ENCODE measurements at places on chromosomes 7 and 10.

DNA sequence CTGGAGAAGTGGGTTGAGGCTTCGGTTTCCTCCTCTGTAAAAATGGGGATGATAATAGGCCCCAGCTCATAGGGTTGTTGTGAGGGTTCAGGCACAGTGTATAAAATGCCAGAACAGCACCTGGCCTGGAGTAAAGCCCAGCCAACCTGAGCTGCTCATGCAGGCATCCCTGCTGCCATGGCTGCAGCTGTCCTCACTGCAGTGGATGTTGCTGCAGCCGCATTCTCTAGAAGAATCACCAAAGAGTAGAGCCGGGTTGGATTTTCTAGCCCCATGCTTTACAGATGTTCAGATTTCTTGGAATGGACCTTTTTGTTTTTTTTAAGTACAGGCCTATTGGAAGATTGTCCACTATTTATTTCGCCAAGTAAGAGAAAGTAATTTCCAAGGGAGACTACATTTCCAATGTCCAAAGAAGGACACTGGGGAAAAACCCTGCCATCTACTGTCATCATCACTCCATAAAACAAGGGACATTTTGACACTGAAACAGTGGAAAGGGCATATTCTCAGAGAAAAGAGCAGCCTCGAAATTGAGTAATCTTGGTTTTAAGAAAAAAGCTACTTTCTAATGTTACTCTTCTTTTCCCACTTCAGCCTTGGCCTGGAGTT, 147.5 kb upstream of the TCF7L2 start:
- DNase-seq: no peak

DNA sequence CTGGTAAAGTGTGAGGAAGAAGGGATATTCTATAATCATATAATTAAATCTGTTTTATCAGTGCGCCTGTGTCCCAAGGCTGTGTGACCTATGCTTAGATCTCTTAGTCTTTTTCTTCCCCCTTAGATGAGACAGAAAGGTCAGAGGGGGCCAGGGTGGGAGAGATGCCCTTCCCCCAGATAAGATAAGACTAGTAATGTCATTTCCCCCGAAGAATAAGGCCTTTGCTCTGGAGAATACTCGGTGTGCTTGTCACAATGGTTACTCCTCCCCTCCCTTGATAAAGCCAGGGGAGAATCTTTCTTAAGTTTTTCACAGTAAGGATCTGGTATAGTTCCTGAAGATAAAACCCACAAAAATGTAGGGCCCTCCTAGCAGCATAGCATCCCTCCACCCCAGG, 1041.8 kb downstream of the SORCS3 start:
- no peak for DNase-seq

DNA sequence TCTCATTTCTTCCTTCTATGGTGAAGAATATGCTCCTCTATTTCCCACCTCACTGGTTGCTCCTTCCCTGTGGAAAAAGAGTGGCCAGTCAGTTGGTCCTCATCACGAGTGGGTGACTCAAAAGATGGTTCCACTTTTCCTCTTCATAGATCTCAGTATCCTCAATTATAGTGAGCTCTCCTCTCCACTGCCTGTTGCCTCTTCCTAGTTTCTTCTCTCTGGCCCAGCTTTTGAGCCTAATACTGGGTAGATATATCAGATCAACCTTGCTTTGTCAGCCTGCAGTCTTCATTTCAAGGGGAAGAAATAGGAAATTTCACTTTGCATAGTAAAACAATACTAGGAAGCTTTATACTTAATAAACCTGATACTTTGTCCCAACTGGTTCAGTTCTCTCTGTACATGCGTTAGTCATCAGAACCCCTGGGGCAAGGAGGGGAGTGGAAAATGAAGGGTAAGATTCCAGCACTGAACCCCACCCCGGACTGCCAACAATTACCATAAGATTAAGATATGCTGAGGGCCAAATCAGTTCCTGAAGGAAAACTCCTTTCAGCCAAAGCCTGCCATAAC, 15.5 kb upstream of the WNT16 start:
- no peak for DNase-seq

- DNase-seq: no peak
Observed at GRCh38 chr7:87875151-87876039, 765 bp downstream of the SLC25A40 start.

GRCh38 chr7:44383566-44383965, 58.2 kb upstream of the CAMK2B start:
- DNase-seq: no peak

- no peak for DNase-seq
Observed at GRCh38 chr7:158976468-158976848, 120.1 kb downstream of the DYNC2I1 start.

DNA sequence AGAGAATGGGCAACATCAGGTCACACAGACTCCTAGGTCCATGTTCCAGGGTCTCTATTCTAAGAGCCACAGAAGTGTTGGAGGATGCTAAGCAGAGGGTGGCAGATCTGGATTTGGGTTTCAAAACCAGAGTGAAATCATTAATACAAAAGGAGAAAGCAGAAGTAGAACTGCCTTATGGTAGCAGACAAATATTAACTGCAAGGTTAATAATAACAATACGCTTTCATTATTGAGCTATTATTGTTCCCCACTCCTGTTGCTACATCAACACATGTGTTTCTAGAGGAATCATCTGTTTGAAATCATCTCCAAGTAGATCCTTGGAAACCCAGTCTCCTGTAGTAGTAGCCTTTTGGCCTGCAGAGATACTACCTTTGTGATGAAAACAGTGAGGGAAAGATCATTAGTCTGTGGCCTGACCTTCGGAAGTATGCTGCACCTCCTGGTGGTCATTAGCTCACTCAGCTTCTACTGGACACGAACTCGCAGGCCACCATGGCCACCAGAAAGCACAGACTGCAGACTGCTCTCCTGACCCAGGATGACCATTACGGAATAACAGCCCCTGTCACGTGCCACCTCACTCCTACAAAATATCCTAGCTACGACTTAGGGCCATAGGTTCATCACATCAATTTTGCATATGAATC, 84.6 kb downstream of the XPNPEP1 start:
- DNase-seq: no peak

DNA sequence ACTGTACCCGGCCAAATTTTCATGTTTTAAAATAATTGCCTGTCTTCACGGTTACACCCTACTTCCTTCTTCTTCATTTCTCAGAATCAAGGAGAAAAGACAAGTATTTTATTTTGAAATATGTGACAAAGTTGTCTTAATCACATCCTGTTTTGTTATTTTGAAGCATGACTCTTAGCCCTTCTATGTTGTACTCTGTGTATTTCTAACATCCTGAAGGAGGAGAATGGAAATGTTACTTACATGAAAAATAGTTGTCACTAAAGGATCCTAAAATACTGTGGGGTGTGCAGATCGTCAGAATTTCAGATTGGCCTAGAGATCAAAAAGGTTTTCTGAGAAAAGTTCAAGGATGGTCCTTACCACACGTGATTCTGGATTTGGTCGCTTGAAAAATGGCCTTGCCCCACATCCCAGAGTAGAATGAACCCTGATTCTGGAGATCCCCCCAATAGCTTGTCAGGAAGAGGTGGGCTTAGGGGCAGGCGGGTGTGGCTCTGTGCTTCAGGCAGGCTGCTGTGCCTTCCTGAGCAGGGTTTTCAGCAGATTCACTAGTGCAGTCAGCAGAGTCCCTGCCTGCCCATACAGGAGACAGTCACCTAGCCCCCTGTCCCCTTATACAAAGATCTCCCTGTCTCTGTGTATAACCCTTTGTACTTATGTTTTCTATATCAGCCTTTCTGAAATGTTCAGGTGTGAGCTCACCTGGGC, 8.6 kb downstream of the UPP1 start:
- DNase-seq: no peak

DNA sequence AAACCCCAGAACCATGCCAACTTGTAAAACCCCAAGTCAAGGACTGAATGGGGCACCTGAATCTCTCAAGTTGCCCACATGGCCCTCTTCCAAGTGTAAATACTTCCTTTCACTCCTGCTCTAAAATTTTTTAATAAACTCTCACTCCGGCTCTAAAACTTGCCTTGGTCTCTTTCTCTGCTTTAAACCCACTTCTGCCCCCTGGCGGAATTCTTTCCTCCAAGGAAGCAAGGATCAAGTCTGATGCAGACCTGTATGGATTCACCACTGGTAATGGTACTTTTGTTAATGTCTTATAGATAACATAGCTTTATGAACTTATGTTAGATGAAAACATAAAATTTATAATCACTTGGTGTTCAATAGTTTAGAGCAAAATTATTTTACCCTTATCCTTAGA, 33.8 kb downstream of the SLC16A9 start:
- no peak for DNase-seq

- no peak for DNase-seq
Observed at GRCh38 chr7:45203936-45204445, 46.4 kb downstream of the RAMP3 start.

GRCh38 chr7:143085109-143085508, 33.0 kb downstream of the OR6V1 start:
- no peak for DNase-seq

GRCh38 chr10:36050763-36051499, 408.8 kb upstream of the FZD8 start:
- DNase-seq: no peak

DNA sequence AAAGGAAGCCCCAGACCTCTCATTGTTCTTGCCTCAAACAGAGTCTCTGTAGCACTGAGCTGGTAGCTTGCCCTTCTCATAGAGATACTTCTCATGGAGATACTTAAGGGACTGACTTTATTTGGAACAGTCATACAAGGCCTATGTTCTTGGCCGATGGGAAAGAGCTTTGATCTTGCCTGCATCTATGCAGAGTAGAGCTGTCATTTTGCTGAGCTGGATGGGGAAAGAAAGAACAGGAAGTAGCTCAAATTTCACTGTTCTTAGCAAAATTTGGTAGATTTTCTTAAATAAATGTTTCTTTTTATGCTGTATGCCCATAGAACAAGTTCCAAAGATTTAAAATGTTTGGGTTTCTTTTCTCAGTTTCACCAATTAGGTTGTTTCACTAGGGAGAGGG, 119.3 kb upstream of the SEC61G start:
- no peak for DNase-seq

- DNase-seq: no peak
Observed at GRCh38 chr7:155477476-155477875, 19.5 kb downstream of the EN2 start.

DNA sequence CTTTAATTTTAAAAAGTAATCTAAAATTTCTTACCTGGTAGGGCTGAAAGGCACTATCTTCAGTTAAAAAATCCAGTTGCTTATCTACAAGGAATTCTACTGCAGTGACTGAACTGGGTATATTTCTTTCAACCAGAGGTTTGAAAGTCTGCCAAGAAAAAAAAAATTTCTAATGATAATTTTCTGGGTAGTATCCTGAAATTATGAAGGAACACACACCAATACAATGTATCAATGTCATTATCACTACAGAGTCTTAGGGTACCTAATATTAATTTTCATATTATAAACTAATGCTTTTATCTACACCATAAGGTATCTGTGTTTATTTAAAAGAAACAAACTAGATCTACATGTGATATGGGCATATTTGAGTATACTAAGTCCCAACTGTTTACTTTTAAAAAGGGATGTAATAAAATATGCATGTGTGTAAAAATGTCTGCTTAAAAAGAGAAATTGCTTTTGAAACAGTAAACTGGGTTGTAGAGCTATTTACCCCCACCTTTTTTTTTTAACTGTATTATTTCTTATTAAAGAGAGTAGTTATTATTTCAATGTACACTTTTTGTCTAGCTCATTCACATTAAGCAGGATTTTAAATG, 131.6 kb downstream of the NRBF2 start:
- DNase-seq: no peak

GRCh38 chr10:59991661-59992060, 85.3 kb upstream of the CCDC6 start:
- DNase-seq: peak; percentile 44

GRCh38 chr7:155490697-155491628, 33.0 kb downstream of the EN2 start:
- DNase-seq: no peak

DNA sequence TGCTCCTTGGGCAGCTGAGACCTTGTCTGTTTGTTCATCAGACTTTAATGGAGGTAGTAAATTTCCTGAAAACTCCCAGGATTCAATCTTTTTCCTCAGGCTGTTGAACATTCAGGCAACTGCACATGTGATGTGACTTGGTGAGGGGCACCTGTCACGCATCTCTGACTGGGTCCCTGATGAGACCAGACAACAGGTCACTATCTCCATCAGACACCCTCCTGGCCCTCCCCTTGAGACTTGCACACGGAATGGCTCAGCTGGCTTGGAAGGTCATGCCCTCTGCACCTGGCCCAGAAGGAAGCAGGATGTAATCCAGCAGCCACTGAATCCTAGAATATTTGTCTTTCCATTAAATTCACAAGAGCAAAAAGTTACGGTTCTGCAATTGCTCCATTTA, 15.9 kb downstream of the AQP1 start:
- no peak for DNase-seq
